ENCODE measurements at places on chromosomes 4 and X. TPM values are rescaled to one million over a fixed set of nuclear protein-coding genes. Genes with fewer than 3 reads are reported as not detected.

Gene TRAM1L1
- total RNA-seq = 5.0 TPM

Gene SORBS2
- 34.5 TPM for total RNA-seq

Gene XIAP
- total RNA-seq = 34.1 TPM

Gene NDNF
- total RNA-seq = 23.9 TPM

Gene FAM133A
- total RNA-seq = 0.58 TPM

Gene ARHGEF6
- total RNA-seq = 2.7 TPM

Gene P2RY8
- total RNA-seq = not detected

Data from neural crest cell (in vitro differentiated cells).